ENCODE measurements at places on chromosomes 4 and X.

- no peak for DNase-seq
Measured at GRCh38 chr4:119103263-119103662, 32.4 kb upstream of the MYOZ2 start.

DNA sequence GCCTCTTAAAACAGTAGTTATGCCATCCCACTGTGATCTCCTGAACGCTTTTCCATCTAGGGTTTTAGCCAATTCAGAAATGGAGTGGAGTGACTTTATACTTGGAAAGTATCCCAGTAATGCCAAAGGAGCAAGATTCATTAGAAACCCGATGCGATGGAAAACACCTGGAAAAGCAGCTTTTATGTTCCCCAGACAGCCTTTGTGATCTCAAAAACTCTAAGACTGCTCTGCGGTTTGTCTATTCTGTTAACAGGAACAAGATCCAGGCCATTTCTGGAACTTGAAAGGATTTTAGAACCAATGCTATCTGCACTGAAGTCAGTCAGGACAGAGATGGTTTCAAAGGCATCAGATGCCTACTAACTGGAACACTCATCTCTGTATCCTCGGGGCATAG, 145.1 kb downstream of the APBB2 start:
- DNase-seq = no peak

DNA sequence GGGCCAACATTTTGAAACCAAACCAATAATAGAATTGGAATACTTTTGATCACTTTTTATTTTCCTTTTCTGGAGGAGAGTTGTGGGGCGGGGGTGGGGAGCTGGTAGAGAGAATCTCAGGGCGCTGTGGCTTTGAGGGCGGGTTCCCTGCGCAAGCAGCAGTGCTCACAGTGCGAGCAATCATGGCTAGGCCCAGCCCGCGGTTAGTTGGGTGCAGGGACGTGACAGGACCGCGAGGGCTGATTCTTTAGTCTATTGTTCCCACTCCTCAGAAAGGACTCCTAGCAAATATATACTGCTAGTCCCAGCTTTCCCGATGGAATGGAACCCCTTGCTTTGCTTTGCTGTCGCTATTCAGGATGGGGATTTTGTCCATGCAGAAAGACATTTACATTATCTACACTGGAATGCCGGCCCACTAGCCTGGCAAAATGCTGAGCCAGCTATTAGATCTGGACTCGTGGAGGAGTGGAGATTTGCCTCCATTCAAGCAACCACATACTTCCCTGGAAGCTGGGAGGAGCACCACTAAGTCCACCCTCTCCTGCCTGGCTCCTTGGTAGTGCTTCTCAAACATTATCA, 23.9 kb upstream of the APLN start:
- no peak for DNase-seq

- no peak for DNase-seq
Measured at GRCh38 chr4:7607156-7607910, 172.6 kb upstream of the PSAPL1 start.

DNA sequence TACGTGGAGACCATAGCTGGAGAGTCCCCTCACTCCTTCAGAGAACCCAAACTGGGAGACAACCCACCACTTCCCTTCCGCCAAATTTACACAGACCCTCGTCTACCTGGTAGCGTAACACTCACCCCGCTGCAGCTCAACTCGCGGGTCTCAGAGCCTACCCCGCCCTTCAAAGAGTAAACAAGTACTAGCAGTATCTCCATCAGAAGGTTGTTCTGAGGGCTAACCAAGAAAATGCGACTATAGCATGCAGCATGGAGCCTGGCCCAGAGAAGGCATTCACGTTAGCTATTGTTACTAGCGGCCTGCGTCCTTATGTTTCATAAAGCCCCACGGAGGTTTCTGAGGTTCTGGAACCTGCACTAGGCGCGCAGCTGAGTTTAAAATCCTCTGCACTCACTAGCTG, 531 bp upstream of the MANBA start:
- DNase-seq = peak; percentile 6

DNA sequence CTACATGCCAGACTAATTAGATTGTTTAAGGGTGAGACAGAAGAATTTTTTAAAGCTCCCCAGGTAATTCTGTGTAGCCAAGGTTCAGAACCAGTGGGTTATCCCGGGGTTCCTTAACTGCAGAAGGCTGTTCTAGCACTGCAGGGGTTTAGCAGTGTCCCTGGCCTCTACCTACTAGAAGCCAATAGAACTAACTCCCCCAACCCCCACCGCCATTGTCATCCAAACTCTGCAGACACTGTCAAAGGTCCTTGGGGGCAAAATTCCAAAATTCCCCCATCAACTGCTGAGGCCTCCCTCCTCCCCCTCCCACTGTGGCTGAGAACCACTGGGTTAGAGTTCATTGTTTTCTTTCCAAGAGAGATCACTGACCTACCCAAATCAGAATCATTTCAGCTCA, 66.4 kb downstream of the MOSPD2 start:
- DNase-seq = no peak

- DNase-seq = no peak
Measured at GRCh38 chr4:120105472-120105871, 38.8 kb upstream of the MAD2L1 start.

GRCh38 chr4:15396157-15396800, 31.6 kb upstream of the C1QTNF7 start:
- no peak for DNase-seq

- DNase-seq = no peak
Measured at GRCh38 chr4:147790412-147790811, 58.5 kb downstream of the ARHGAP10 start.

DNA sequence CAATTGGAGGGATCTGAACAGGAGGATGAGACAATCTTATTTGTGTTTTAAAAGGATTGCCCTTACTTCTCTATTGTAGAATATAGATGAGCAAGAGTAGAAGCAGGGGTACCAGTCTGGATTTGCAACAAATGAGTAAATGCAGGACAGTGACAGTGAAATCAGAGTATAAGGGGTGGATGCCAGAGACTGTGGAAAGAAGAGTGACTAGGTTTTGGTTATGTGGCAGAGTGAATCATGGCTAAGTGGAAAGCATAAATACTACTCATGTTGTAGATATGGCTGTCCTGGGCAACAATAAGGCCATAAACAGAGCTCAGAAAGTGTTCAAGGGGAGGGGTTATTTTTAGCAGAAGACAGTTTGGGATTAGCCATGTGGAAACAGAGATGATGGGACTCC, 6.0 kb upstream of the VSIG4 start:
- DNase-seq = no peak

DNA sequence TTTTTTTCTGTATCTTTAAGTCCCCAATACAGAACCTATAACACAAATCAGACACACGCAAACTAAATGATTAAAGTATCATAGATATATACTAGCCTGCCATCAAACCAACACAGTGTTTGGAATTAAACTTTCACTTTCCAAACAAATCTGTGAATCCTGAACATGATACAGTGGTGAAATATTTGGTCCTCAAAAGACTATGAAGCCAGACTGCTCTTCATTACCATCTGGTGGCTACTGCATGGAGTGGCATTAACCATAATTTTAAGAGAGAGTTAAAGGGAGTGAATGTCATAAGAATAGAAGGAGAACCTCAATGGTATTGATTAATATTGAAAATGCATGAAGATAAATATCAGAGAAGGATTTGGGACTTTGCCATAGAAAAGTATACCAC, 9.2 kb upstream of the GABRA4 start:
- DNase-seq = no peak

GRCh38 chrX:13092455-13092941, 48.1 kb upstream of the FAM9C start:
- DNase-seq = no peak

DNA sequence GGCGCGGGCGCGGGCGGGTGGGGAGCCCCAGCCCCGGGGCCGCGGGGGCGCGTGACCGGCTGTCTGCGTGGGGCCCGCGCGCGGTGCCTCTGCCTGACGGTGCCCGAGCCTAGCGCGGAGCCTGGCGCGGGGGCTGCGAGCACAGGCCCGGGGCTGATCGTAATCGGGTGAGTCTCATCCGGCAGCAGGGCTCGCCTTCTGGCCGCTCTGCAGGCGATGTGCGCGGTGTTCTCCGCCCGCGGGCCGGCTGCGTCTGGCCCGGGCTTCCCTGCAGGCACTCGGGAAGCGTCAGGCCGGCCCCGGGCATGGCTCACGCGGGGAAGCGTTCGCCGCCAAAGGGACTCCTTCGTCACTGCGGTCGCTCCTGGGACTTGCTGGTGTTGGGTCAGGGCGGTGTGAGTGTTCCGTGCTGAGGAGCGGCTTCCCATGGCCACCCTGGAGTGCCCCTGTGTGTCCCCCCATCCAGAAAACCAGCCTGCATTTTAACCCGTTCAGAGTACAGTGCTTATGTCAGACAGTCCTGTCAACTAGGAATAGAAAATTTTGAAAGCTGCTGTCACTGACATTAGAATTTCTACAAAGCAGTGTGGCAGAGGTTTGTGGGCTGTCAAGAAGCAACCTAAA, 40.6 kb downstream of the FAM149A start:
- peak; percentile 26 for DNase-seq

- no peak for DNase-seq
Measured at GRCh38 chr4:95672811-95673210, 124.0 kb upstream of the UNC5C start.

DNA sequence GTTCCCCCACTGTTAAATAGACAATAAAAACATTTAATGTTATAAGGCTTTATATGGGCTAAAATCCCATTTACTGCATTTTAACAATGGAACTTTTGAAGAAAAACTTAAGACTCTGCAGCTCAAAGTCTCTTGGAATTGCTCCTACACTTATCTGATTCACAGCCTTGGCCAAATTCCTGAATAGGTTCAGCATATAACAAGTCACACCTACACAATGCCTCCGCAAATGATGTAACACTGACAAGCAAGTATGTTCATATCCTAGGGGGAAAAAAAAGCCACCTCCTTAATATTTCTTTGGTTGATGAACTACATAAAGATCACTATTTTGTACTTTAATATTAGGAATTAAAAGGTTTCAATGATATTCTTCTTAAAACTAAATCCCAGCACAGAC, 34.5 kb downstream of the RPS6KA6 start:
- DNase-seq = no peak

GRCh38 chr4:99405433-99406115, 29.6 kb downstream of the ADH7 start:
- peak; percentile 51 for DNase-seq

GRCh38 chr4:119744580-119744979, 116.0 kb upstream of the PDE5A start:
- DNase-seq = no peak

DNA sequence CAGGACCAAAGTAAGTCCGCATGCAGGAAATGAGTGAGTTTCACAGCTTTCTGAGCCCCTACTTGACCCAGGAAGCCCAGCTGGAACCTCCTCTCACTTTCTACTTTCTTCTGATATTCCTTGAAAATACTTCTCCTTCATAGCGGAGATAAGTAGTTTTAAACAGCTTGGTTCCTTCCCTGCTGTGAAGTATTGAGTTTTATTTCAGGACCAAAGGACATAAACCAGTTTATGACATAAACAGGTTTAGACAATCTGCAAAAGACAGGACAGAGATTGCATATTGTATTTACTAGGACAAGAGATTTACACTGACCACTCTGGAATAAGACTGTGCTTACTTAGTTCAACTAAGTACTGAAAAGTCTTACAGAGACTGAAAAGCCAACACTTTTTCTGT, 54.8 kb downstream of the PAGE2 start:
- DNase-seq = no peak

DNA sequence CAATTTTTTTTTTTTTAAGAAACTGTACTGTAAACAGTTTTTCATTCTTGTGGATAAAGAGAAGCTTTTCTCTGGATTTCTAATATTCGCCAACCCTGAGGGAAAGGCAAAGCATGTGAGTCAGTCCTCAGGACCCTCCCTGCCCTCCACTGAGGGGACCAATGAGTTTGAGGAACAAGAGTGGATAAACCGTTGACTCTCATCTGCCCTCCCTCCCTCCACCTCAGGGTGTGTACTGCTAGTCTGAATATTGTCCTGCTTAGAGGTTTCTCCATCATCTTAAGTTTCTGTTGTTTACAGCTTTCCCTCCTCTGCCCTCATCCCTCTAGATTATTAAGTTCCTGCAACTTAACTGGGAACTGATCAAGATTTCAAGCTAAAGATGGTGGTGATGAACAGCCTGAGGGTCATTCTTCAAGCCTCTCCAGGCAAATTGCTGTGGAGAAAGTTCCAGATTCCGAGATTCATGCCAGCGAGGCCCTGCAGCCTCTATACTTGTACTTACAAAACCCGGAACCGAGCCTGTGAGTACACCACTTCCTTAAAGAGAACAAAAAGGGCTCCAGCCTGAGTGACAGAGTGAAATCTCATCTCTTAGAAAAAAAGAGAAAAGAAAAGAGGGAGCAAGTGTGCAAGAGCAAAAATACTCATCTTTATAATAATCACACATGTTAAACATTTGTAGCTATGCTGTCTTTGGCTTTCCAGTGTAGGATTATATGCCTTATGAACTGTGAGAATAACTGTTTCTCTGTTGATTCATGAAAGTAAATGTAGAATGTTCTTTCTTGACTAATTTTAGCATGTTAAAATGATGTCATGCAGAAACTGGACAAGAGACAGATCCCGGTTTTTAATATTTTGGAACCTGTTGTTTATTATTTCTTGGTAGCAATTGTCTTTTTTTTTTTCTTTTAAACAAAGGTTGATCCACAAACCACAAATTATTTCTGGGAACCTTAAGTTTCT, 11.9 kb downstream of the CA5B start:
- DNase-seq = no peak

GRCh38 chrX:103423955-103424638, 47.8 kb downstream of the BEX3 start:
- no peak for DNase-seq

DNA sequence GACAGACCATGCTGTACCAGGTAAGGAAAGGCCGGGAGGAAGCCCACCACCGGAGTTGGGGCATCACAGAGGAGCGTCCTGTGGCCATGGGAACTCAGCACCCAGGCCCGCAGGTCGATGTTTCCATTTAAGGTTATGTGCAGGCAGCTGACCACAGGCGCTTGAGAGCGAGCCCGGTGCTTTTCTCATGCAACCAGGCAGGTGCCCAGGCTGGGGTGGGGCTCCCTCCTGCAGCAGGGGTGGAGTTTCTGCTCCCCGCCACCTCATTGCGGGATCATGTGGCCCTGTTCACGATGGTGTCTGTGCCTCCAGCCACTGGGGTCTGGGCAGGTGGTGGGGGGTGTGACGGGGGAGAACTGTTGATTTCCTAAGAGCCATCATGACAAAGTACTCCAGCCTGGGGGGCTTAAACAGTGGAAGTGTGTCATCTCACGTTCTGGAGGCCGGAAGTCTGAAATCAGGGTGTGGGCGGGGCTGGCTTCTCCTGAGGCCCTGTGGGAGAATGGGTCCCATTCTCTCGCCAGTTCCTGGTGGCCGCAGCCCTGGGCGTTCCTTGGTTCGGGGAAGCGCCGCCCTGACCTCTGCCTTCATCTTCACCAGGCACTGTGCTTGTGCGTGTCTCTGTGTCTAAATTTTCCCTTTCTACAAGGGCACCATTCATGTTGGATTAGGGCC, 60.9 kb downstream of the CPZ start:
- no peak for DNase-seq

GRCh38 chr4:127783026-127783769, 1.1 kb downstream of the HSPA4L start:
- DNase-seq = no peak

- DNase-seq = no peak
Measured at GRCh38 chr4:70660106-70660505, 6.2 kb downstream of the JCHAIN start.

All from smooth muscle cell of the brain vasculature (primary cell).